ENCODE measurements at places on chromosomes 5 and 9. TPM values are rescaled to one million over a fixed set of nuclear protein-coding genes. Genes with fewer than 3 reads are reported as not detected.

DNA sequence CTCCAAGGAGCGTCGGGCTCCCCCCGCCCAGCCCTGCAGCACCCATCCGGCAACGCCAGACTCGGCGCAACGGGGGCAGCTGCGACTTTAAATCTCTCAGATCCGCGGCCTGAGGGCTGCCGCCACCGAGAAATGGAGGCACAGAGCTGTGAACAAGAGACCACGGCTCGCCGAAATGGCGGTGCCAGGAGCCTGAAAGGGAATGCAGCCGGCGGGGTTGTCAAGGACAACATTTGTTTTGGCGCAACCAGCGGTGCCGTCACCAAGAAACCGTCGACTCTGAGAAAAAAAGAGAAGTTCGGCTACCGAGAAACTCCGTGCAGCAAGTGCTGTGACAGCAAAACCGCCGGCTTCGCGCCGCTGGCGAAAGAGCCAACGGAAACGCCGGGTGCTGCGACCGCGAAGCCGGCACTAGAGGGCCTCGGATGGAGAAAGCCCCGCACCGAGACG, 2.1 kb upstream of the ANXA2R start:
- no peak for DNase-seq

RANBP3L gene
- total RNA-seq = 2.8 TPM

FBN2 gene
- total RNA-seq = 14.9 TPM

CSF2 gene
- not detected for total RNA-seq

GRCh38 chr9:27404661-27405060, 107.7 kb upstream of the EQTN start:
- DNase-seq = no peak

DNA sequence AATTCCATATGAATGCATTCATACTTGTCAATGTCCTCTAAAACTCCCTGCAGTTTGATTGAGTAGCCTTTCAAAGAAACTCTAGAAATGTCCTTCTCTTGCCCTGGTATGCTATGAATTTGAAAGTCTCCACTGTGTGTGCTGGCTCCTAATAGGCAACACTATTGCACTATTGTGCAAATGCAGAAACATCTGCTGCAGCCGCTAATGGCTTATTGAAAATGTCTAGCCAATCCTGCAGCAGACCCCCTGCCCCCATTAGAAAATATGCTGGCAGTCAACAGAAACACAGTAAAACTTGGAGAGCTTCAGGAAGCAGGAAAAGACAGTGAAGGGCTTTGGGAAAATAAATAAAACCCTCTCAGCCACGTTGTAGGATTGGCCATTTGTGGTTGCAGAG, 87.3 kb upstream of the GRAMD2B start:
- DNase-seq = no peak

SPINK13 gene
- total RNA-seq = not detected

GRCh38 chr9:5764130-5764868, 68.6 kb downstream of the ERMP1 start:
- no peak for DNase-seq

STKLD1 gene
- total RNA-seq = 1.0 TPM

DNA sequence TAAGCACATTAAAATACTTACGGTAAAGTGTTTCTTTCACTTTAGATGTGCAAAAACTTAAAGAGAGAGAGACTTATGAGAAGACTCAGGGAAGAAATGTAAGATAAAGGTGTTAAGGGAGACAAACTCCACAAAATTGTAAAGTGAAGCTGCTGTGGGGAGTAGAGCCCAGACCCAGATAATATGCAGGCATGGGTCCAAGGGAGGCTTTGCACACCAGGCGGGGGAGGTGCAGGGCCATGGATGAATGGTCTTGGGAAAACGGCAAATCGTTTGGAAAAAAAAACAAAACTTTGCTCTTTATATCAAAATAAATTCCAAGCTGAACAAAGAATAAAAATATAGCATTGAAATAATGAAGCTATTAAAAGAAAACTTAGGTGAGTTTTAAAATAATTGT, 9.1 kb downstream of the SYK start:
- no peak for DNase-seq

DNA sequence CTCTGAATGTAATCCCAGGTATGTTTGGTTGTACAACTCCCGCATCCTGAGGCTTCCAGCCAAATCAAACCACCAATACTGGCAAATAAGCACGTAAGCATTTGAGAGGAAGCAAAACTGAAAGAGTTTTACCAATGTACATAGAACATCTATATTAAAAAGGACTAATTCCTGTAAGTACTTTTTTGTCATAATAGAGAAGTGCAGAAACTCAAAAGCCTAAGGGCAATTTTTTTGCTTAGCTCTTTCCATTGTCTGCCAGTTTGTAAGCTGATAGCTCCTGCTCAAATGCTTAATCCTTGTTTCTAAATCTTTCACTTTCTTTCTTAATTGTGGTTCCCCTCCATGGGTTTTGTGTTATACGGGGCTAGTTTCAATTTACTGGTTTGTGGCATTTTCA, 1151.8 kb downstream of the CDH12 start:
- DNase-seq = no peak

ERGIC1 gene
- 158 TPM for total RNA-seq

DNA sequence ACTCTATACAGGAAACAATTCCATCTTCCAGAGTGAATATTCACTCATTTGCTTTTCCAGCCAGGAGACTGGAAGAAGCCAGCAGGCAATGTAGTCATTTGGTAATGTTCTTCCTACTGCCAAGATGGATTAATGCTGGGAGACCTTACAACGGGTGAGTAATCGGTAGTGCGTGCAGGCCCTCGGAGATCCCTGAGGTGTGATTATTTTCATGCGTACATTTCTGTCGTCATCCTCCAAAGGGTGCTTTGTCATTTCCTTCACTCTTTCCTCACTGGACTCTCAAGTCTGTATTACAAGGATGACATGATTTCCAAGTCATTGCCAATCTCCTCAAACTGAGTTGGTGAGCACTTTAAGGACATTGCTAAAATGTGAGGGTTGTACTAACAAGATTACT, 263.5 kb downstream of the CWC27 start:
- DNase-seq = no peak

ADAMTS13 gene
- total RNA-seq = 1.3 TPM

- no peak for DNase-seq
Observed at GRCh38 chr9:126457175-126457547, 130.5 kb downstream of the MVB12B start.

- no peak for DNase-seq
Observed at GRCh38 chr9:73083519-73083918, 68.1 kb upstream of the ANXA1 start.

ANKRD31 gene
- total RNA-seq = 0.11 TPM

AQP7 gene
- total RNA-seq = 1.8 TPM

- no peak for DNase-seq
Observed at GRCh38 chr5:59036274-59036961, 453.5 kb downstream of the RAB3C start.

- DNase-seq = no peak
Observed at GRCh38 chr5:154384480-154385235, 61.1 kb upstream of the SAP30L start.

FOXD4L3 gene
- total RNA-seq = not detected

DNA sequence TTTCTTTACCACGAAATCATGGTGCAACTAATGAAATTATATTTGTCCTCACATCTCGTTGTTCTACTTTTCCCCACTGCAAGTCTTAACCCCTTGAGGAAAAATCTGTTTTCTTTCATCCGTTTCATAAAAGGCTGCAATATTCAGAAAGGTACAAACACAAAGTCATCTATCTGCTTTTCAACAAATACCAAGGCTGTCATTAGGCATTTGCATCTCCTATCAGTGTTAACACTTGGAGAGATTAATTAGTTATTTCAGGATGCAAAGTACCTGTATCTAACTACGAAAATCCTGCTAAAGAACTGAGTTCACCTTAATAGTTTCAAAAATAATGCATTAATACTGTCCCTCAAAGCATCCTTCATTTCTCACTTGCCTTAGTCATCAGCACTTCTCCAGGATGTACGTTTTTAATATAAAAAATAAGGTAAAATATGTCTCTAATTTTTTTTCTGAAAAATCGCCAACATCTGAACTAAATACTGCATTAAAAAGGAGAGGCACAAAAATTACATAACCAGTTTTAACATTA, 1.8 kb downstream of the ARRDC3 start:
- no peak for DNase-seq

DNA sequence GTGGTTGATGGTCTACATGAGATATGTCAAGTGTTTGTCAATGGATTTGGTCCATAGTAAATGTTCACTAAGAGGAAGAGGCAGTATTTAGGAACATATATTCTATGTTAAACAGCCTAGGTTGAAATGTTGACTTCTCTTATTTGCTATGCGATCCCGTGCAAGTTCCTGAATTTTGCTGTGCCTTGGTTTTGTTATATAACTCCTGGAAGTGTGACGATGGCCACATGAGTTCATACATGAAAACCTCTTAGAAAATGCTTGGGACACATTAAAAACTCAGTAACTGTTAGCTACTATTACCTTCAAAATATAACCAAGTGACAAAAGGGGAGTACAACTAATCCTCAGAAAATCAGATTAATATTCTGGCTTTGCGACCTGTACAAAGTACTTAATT, 21.9 kb upstream of the FBXW2 start:
- no peak for DNase-seq

- no peak for DNase-seq
Observed at GRCh38 chr5:124021066-124021641, 509.2 kb downstream of the CSNK1G3 start.

DNA sequence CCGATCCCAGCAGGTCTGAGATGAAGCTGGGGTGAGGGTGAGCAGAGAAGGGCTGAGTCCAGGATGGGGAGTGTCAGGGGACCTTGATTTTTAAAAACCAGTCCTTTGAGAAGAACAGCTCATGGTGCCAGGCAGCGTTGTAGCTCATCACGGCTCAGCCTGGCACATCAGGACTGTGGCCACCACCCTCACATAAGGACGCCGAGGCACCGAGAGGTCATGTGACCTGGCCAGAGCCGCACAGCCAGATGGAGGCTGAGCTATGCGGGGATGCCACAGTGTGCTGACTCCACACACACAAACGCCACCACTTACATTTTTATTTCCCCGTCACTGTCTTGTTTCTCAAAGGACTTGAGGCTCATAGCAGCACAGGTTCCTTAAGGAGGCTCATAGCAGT, 32.9 kb upstream of the CEP72 start:
- no peak for DNase-seq

HMMR gene
- not detected for total RNA-seq

- no peak for DNase-seq
Observed at GRCh38 chr9:107949061-107949460, 459.5 kb upstream of the KLF4 start.

OR1Q1 gene
- total RNA-seq = not detected

Data from esophagus muscularis mucosa (tissue), 4 donors.